Upper lobe of left lung (tissue), 6 donors: ENCODE measurements at places on chromosomes 5 and 9.

DNA sequence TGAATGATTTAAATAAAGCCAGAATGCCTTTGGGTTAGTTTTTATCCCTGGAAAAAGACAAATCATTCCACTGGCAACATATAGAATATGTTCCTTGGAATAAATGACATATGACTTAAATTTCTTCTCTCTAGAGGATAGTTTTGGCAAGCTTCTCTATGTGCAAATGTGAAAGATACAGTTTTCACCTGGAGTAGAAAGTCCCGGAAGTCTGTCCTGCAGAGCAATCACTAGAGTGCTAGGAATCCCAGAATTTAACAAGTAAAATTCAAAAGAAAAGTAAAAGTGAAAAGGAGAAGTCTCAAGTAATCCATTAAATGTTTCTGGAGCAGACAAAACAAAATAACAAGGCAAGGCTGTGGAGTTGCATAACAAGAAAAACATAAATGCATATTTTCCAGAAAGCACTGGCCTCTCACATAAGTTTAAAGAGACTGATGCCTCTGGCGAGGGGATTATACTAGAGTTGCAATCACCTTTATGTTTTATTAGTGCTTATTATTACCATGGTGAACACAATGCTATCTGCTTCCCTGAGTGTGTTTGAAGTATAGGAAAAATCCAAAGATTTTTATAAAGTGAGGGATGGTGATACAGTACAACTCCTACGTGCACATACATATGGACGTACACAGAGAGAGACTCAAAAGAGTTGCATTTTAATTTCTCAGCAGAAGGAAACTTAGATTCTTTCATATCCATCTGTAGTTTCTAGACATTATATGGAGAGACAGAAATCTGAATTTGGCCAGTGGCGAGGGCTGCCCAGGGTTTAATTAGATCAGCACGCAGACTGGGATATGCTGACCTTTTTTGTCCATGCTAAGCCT is 188.3 kb upstream of the ANKRD55 start:
- DNase-seq, result no peak

DNA sequence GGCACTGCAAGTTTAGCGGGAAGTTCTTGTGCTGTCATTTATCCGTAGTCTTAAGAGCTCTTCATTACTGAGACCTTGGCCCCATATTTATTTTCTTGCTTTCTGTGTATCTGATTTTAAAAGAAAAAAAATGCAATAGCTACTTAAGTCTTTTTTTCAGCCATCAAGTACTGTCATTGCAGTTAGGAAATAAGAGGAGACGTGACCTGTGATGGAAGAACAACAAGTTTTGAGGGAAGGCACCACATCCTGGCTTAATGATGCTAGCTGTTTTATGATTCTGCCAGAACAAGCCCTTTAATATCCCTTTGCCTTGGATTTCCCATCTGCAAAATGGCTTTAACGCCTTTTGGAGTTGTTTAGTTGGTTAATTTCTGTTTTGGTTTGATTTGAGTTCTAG is 3.8 kb downstream of the RGMB start:
- DNase-seq, result no peak

- no peak for DNase-seq
Observed at GRCh38 chr5:171367424-171368370, 20.0 kb upstream of the NPM1 start.

DNA sequence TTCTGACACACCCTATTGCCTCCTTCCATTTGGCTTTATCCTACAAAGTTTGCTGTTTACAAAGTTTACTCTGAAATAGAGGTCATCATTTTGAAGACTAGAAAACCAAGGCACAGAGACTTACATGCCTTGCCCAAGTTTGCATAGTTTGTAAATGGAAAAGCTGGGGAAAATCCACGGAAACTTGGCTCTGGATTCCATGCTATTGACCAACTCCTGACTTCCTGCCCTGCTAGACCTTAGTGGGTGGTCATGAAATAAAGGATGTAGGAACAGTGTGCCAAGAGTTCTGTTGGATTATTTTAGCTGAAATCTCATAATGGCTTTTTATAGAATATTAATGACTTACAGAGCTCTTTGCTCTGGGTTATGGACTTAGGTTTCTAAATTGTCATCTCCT is 69.5 kb downstream of the GRIA1 start:
- DNase-seq, result no peak

DNA sequence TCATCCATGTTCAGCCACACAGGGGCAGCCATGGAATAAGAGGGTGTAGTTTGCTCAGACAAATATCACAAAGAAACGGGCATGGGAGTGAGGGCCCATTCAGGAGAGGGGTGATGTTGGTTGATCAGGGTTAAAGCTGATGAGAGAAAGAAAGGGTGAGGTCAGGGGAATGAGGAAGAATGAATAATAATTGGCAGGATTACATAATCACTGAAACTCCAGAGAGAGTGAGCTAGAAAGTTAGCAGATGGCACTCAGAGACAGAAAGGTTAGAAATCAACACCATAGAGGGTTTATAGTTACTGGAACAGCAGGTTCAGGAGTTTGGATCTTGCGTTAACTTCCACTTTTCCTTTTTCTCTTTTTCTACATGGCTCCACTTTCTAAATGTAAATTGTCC is 113.9 kb downstream of the TAF11L14 start:
- no peak for DNase-seq

- DNase-seq, result no peak
Observed at GRCh38 chr9:132356324-132356924, 1.6 kb upstream of the SETX start.

GRCh38 chr9:124134526-124134925 is 123.0 kb downstream of the LHX2 start:
- DNase-seq, result no peak

DNA sequence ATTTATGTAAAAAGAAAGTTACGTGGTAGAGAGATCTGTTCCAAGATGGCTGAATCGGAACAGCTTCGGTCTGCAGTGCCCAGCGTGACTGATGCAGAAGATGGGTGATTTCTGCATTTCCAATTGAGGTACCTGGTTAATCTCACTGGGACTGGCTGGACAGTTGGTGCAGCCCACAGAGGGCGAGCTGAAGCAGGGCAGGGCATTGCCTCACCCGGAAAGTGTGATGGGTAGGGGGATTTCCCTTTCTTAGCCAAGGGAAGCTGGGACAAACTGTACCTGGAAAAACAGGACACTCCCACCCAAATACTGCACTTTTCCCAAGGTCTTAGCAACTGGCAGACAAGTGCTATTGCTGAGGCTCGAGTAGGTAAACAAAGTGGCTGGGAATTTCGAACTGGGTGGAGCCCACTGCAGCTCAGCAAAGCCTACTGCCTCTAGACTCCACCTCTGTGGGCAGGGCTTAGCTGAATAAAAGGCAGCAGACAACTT is 13.1 kb upstream of the HSD17B4 start:
- DNase-seq, result no peak

GRCh38 chr9:86126998-86127972 is 27.9 kb upstream of the GOLM1 start:
- no peak for DNase-seq

DNA sequence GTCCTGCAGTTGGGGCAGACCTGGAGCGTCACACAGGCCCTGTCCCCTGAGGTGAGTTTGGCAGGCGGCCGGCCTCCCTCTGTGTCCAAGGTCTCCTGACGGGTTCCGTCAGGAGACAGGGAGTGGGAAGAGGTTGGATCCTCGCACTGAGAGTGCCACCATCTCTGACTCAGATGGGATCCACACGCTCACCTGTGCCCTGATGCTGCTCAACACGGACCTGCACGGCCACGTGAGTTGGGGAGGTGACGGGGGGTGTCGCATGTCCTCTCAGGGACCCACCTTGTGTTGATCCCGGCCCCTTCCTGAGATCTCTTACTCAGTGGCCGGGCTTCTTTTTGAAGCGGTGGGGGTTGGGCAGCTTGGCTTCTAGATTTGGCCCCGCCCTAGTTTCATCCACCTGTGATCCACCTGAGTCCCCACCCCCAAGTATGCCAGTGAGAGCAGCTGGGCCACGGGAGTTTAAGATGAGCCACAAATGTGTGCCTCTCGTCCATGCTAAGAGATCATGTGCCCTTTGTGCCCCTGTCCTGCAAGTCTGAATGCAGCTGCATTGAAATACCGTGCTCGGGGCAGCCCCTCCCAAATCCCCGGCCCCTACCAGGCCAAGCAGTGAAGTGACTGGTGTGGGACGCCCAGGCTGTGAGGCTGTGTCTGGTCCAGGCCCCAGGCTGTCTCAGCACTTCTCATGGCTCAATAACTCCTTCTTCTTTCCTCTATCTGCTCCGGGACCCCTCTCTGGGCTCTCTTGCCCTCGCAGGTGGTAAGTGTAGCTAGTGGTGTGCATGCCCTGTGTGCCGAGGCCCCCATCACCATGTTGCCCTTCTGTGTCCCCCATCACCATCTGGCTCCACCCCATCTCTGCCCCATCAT is 27.2 kb downstream of the PSD2 start:
- DNase-seq, result no peak

DNA sequence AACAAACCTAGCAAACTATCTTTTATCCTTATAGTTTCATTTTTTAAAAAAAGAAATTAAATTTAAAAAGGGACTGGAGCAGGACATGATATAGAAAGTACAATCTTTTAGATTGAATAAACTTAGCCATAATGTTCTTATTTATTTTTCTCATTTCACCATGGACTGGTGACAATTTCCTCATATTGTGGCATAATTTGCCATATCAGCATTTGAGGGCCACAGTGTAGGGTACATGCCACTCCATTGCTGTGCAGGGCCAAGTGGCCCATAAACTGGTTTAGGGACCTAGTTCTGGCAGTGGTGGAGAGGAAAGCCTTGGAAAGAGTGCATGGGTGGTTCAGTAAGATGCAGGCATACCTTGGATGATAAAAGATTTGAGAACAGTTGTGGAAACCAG is 232.9 kb upstream of the ELL2 start:
- DNase-seq, result no peak

GRCh38 chr5:142466195-142466971 is 141.6 kb upstream of the SPRY4 start:
- DNase-seq, result no peak

DNA sequence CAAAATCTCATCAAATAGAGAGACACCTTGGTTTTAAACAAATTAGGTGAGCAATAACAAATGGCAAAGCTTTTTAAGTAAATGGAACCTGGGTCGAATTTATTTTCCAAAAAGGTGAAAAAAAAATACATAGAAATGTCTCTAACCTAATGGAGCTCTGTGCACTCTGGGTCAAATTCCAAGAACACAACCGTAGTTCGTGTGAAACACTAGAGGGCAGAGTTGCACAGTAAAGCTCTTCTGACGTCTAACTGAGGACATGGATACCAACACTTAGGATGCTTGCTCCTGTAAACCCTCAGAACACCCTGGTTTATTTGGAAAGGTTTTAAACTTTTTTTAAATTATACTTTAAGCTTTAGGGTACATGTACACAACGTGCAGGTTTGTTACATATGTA is 18.9 kb downstream of the MARCHF11 start:
- no peak for DNase-seq

- no peak for DNase-seq
Observed at GRCh38 chr9:71308454-71308853, 187.0 kb upstream of the TRPM3 start.

- DNase-seq, result no peak
Observed at GRCh38 chr9:130332384-130332926, 66.9 kb downstream of the HMCN2 start.

DNA sequence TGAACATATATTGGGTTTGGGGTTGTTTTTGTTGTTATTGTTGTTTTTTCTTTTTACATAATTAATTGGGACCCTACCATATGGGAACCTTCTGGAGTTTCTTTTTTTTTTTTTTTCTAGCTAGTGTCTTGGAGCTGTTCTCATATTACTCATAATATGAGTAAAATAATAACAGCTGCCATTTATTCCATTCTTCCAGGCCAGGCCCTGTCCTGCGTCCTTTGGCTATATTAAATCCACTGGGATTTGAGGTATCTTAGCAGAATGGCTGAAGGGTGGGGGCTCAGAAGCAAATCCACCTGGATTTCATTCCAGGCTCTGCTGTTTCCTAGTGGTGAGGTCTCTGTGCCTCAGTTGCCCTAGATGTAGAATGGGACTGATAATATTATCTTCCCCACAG is 47.2 kb upstream of the RPL26L1 start:
- no peak for DNase-seq

DNA sequence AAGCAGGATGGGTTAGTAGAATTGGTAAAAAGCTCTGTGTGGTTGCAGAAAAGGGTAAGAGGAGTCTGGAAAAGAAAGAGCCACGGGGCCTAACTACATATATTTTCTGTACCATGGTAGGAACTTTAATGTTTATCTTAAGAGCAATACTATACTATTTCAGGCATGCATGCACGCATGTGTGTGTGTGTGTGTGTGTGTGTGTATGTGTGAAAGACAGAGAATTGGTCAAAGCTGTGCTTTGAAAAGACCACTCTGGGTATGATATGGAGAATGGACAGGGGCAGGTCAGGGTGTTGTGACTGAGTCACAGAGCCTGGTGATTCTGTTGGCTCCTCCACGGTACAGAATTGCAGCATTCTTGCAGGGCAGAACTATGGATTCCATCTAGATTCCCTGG is 339.3 kb downstream of the SLIT3 start:
- DNase-seq, result no peak

DNA sequence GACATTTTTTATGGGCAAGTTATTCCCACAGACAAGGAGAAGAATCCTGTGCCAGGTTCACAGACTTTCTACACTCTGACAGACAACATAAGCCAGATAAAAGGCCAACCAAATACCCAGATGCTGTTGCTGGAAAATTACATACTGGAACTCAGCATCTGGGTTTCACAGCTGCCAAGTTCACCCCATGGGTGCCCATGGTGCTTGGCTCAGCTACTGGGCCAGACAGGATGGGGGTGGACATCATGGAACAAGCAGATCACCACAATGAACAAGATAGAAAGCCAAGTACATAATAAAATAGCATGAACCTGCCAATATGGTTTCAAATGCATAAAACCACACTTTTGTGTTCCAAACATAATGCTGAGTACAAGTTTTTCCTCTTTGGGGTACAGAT is 999.8 kb downstream of the NR2F1-AS1 start:
- no peak for DNase-seq

DNA sequence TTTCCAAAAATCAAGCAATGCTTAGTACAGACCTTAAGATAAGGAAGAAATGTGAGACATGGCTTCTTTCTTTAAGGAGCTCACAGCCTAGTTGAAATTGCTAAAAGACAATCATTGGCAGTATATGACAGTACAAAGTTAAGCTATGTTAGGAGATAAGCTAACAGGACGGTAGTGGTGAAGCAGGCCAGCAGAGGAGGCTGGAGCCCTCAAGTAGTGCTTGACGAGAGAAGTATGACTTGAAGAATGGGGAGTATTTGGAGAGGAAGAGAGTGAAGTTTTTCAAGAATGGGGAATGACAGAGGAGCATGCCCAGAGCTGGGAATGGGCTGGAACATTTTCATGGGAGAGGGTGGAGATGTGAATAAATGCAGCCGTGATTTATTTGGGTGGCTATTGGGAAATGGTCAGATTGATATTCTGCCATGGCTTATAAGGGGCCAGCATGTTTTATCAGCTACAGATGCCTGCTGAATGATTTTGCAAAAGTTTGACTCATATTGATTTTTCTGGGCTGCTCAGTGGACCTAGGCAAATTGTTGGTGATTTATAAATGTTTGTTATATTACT is 43.7 kb downstream of the LURAP1L start:
- DNase-seq, result peak; percentile 59
